Articular chondrocyte of knee joint (primary cell): ENCODE measurements at places on chromosomes 3 and 15. TPM values are rescaled to one million over a fixed set of nuclear protein-coding genes. Genes with fewer than 3 reads are reported as not detected.

ITPR1 gene
- total RNA-seq, result 34.5 and 79.0 TPM in 2 replicates

C3orf20 gene
- total RNA-seq, result 0.13 and 0.22 TPM in 2 replicates

DUOXA2 gene
- total RNA-seq, result not detected in 2 replicates

CLRN1 gene
- not detected in 2 replicates for total RNA-seq

MAGEL2 gene
- 0.13 and 0.22 TPM in 2 replicates for total RNA-seq

CCR9 gene
- total RNA-seq, result not detected in 2 replicates
